ENCODE measurements at places on chromosomes 7 and 10.

- DNase-seq, result no peak
Observed at GRCh38 chr10:96857301-96858012, 25.4 kb downstream of the LCOR start.

DNA sequence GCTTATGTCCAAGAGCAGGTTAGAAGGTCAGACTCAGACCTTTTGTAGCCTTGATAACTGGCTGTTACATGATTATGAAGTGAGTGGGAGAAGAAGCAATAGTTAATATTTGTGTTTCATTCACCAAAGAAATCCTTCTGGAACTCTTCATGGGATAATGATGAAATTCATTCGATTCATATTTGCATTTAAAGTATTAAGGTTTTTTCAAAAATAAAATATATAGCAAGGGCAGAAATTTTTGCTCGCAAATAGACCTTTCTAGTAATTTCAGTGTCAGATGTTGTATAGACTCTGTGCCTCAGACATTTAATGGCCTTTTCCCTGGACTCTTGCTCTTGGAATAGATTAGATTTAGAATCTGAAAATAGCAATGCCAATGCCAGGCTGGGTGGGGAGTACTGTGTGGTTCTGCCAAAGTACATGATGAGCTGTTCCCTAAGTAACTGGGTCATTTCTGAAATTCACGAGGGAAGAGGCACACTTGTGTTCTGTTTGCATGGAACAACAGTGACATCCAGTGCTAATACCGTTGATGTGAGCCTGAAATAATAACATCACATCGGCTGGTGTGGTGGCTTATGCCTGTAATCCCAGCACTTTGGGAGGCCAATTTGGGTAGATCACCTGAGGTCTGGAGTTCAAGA lies 119.2 kb downstream of the MBL2 start:
- no peak for DNase-seq

GRCh38 chr10:77036993-77037734 lies 600.4 kb downstream of the KCNMA1 start:
- no peak for DNase-seq

GRCh38 chr10:112490545-112490944 lies 43.5 kb downstream of the VTI1A start:
- no peak for DNase-seq

DNA sequence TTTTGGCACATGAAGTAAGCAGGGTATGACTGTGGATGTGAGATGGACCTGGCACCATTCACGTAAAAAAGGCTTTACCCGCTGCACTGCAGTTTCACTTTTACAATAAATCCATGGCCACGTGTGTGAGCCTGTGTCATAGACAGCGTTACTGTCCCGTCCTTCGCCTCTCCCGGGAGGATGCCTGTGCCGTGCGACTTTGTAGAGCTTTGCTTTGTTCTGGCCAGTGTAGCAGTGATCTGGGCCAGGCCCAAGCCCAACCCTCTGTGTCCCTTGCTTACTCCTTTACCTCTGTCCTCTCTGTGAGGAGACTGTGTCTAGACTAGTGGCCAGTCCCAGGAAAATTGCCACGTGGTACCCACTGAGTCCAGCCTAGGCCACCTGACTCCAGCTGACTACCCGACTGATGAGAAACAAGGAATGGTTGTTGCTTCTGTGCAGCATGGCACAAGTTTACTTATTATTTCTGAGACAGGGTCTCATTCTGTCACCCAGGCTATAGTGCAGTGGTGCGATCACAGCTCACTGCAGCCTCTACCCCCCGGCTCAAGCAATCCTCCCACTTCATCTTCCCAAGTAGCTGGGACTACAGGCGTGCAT lies 48.1 kb downstream of the JAKMIP3 start:
- no peak for DNase-seq

Measured in activated CD4-positive, alpha-beta T cell treated with anti-CD3 and anti-CD28 coated beads, Interleukin-2, amount 50 U/mL, for 4 hours (primary cell).